Stimulated activated CD8-positive, alpha-beta memory T cell treated with anti-CD3 and anti-CD28 coated beads, Interleukin-4, amount 100 ng/mL, for 1 hour (primary cell): ENCODE measurements at places on chromosomes 1 and 21.

DNA sequence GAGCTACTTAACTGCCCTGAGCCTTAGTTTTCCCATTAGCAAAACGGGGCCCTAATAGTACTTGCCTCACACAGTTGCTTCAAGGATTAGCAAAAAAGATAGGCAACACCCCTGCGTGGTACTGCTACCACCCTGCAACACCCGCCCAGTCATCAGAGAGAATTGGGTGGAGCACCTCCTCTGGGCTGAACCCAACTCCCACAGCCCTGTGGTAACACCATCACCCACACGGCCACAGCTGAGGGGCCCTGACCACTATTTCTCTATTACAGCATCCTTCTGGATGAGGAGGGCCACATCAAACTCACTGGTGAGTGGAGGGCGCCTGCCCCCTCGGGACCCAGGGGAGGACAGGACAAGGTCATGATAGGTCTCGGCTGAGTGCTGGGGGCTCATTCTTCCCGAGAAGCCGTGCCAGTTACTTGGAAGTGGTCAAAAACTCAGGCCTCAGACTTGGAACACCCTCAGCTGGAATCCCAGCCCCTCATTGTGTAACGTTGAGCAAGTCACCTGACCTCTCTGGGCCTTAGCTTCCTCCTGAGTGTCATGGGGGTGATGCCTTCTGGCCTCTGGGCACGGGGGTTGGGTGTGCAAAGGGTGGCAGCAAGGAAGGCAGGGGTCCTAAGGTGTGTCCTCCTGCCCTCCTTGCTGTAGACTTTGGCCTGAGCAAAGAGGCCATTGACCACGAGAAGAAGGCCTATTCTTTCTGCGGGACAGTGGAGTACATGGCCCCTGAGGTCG lies 24.6 kb downstream of the RPS6KA1 start:
- DNase-seq, result no peak

DNA sequence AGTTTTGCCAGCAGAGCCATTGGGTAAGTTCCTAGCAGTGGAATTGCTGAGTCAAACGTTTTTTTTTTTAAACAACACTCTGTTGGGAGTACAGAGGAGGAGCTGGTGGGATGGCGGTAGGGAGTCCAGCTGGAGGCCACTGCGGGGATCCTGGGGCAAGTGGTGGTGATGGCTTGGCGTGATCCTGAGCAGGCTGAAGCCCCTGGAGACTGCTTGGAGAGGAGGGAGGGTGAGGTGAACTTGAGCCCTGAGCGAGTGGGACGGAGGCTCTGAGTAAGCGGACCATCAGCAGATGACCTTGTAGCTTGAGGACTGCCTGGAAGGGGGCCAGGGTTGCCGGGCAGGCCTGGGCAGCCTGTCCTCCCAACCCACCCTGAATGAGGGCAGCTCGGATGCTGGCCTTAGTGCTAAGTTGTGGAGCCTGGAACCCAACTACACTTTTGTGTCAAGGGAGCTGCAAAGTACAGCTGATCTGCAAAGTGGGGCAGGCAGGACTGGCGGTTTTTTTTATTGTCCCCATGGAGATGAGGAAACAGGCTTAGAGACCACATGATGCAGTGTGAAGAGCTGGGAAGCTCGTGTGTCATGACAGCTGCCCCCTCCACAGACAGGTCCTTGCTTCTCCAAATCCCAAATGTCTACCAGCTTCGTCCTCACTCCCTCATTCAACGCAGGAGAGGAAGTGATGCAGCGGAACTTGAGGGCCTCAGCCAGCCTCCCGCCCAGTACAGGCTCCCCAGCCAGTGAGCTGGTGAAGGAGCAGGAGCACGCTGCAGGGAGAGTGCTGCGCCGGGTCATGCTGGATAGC lies 20.2 kb downstream of the MRPL37 start:
- DNase-seq, result no peak

DNA sequence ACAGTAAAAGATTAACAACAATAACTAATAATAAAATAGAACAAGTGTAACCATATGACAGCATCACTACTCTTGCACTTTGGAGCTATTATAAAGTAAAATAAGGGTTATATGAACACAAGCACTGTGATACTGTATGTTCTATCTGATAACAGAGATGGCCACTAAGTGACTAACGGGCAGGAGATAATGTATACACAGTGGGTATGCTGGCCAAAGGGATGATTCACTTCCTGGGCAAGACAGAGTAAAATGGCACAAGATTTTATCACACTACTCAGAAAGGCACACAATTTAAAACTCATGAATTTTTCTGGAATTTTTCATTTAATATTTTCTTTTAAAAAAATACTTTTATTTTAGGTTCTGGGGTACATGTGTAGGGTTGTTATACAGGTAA lies 12.3 kb downstream of the SLC9C2 start:
- DNase-seq, result no peak

- DNase-seq, result no peak
These were observed 60.9 kb upstream of the RUNX3 start for GRCh38 chr1:24990779-24991641.
